ENCODE measurements at places on chromosomes 5 and 9. TPM values are rescaled to one million over a fixed set of nuclear protein-coding genes. Genes with fewer than 3 reads are reported as not detected.

Gene SAPCD2
- total RNA-seq, result 1.2 TPM

Gene ZDHHC11B
- 4.5 TPM for total RNA-seq

Gene SPINK13
- total RNA-seq, result not detected

Gene SPATA6L
- 9.4 TPM for total RNA-seq

Gene NFIB
- 104 TPM for total RNA-seq
